ENCODE measurements at places on chromosomes 11 and 22.

- DNase-seq = no peak
Observed at GRCh38 chr11:26929806-26930517, 64.0 kb upstream of the FIBIN start.

GRCh38 chr11:35012467-35013191 lies 96.2 kb downstream of the PDHX start:
- no peak for DNase-seq

- DNase-seq = peak; percentile 21
Observed at GRCh38 chr11:99316776-99317520, 296.2 kb downstream of the CNTN5 start.

DNA sequence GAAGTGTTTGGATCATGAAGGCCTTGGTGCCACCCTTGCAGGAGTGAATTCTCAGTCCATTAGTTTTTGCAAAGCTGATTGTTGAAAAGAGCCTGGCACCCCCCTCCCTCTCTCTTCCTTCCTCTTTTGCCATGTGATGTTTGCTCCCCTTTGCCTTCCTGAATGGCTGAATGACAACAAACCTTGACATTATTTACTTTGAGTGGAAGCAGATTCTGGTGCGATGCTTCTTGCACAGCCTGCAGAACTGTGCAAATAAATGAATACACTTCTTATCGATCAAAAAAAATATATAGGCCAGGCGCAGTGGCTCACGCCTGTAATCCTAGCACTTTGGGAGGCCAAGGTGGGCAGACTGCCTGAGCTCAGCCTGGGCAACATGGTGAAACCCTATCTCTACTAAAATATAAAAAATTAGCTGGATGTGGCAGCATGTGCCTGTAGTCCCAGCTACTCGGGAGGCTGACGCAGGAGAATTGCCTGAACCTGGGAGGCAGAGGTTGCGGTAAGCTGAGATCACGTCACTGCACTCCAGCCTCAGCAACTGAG lies 2.0 kb upstream of the NARS2 start:
- DNase-seq = no peak

DNA sequence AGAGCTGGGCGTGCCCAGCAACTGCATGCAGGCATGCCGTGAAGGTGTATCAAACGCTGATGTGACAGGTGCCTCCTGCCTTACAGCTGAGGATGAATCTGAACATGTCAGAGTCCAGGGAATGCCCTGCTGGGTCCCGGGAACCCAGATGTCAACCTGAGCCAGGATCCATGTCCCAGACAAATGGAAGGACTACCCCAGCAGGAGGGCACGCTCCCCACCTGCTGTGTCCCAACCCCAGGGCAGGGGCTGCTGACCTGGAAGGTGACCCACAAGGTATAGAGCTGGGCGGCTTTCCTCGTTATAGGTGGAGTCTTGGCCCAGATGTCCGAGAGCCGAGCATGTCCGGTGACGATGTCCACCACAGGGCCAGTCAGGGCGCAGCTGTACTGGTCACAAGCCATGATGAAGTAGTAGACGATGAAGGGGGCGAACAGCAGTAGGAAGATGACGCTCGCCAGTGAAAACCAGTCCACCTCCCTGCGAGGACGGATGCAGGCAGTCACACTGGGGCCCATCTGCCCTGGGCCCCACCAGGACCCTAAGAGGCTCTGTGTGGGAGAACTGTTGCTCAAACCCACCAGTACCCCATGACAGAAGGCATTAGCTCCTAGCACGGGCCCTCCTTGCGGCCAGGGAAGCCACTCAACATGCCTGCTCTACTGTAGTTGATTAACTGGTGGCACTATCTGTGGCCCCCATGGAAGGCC lies 4.3 kb downstream of the DHCR7 start:
- DNase-seq = no peak

GRCh38 chr11:108938604-108939003 lies 273.7 kb downstream of the DDX10 start:
- peak; percentile 45 for DNase-seq

GRCh38 chr11:8531982-8532381 lies 62.0 kb downstream of the STK33 start:
- DNase-seq = no peak

DNA sequence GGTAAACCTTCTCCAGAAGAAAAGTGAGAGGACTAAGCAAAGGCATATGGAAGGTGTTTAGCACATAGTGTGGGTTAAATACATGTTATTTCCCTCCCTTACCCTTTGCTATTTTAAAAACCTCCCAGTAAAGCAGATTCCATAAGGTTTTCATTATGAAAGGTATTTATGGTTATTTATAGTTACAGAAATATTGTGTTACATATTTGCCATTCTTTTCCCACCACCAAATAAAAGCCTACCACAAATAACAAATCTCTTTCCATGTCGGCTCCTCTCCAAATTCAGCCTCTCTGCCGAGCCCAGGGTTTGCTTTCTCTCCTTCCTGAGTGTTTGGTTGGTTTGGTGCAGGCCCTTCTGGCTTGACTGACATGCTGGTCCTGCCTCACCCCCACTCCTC lies 64.4 kb downstream of the INSC start:
- peak; percentile 39 for DNase-seq

DNA sequence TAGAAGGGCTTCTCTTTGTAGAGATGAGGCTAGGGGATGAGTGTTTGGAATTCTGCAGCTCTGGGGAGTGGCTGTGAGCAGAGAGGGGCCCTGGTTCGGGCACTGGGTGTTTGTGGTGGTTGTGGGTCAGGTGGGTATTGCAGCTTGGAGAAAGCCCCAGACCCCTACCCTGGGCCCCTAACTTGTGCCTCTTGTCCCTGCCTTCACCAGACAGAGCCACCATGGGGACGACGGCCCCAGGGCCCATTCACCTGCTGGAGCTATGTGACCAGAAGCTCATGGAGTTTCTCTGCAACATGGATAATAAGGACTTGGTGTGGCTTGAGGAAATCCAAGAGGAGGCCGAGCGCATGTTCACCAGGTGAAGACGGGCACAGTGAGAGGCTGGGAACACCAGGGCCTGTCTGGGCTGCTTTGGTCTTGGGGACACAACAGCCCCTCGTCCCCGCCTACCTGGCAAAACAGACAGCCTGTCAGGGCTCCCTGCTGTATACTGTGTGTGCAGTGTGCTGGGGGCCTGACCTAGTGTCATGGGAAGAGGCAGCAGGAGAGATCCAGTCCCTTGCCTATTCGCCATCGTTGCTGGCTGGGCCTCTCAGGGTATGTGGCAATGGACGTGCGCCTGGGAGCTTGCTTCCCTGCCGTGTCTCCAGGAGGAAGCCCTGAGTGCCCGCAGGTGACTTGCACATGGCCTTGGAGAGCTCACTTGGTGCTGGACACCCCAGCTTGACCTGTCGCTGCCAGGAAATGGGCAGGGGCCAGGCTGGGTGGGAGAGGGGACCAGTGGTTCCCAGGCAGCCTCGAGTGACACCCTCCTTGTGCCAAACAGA lies 4.3 kb downstream of the INCENP start:
- no peak for DNase-seq

DNA sequence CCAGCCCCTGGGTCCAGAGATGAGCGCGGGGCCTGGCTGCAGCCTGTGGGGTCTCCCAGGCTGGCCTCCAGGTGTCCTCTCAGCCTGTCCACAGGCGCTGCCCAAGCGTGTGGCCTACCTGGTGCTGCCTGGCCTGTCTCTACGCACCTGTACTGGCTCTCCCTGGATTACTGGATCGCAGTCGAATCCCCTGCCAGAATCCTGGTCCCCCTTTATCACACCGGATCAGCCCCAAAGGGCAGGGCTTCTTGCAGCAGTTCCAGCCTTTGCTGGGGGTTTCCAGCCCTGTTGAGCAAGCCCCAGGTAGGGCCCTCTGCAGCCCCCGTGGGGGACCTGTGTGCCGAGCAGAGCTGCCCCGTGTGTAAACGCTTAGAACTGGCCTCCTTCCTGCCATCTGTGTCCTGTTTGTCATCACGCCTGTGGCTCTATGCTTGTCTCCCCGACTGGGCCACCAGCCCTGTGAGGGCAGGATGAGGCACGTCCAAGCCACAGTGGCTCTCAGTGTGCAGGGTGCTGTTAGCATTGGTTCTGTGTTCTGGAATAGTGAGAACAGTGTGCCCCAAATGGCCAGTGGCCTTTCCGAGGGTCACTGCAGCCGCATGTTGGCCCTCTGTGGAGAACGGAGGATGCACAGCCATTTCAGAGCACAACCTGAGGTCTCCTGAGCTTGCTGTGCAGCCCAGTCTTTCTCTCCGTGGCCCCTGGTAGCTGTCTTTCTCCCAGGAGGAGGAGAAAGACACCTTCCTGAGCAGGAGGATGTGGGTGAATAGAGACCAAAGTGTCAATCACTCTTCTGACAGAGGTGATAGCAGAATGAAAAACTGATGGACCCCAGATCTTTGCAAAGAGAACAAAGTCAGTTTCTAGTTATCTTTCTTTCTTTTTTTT lies 13.9 kb upstream of the TXNRD2 start:
- no peak for DNase-seq

- no peak for DNase-seq
Observed at GRCh38 chr11:96658436-96658835, 268.6 kb downstream of the JRKL start.

DNA sequence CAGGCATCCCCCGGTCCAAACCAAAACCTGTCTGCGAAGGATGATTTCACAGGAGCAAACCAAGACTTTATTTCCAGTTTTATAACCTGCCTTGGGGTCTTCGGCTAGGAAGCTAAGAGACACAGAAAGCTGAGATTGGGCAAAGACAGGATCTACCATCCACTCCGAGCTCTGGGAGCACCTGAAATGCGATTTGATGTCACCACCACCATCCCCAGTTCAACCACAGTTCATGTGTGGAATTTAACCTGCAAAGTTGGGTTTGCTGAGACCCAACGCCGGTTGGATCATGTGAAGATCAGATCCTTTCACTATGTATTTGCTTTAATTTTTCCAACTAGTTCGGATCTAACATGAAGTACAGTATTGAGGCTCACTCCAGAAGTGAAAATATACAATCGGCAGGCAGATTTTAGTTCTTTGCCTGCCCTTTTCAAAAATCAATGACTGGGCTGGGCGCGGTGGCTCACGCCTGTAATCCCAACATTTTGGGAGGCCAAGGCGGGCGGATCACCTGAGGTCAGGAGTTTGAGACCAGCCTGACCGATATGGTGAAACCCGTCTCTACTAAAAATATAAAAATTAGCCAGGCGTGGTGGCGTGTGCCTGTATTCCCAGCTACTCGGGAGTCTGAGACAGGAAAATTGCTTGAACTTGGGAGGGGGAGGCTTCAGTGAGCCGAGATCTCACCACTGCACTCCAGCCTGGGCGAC lies 1.4 kb upstream of the C11orf24 start:
- no peak for DNase-seq

- no peak for DNase-seq
Observed at GRCh38 chr11:103272876-103273275, 163.7 kb downstream of the DYNC2H1 start.

DNA sequence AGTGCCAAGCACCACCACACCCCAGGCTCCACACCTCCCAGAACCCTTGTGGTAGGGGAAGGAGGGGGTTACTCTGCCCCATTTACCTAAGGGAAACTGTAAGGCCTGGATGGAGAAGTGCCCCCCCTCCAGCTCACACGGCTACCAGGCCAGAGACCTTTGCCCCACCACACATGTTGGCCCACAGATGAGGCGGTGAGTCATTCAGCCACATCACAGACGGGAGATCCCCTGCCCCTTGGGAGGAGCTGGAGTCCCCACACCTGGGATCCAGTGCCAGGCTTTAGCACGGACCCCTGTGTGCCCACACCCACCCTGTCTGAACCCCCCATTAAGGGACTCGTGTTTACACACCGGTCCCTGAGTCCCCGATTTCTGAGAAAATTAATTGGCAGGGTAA lies 24.9 kb downstream of the CDKN1C start:
- peak; percentile 39 for DNase-seq

DNA sequence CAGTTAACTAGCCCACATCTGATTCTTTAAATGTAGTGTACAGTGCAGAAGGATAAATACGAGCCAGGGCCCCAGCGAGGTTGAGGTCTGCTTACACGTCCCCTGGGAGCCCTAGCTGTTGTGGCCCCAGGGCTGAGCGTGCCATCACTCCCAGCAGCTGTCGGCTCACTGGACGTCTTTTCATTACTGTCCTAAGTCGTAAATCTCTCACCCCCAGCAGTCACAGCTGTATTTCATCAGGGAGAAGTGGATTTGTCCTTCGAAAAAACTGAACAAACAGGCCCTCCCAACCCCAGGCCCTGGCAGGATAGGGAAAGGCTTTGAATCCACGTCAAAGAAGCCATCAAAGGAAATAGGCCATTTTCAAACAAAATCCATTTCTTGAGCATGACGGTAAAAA lies 110.4 kb upstream of the CSNK2A3 start:
- no peak for DNase-seq

DNA sequence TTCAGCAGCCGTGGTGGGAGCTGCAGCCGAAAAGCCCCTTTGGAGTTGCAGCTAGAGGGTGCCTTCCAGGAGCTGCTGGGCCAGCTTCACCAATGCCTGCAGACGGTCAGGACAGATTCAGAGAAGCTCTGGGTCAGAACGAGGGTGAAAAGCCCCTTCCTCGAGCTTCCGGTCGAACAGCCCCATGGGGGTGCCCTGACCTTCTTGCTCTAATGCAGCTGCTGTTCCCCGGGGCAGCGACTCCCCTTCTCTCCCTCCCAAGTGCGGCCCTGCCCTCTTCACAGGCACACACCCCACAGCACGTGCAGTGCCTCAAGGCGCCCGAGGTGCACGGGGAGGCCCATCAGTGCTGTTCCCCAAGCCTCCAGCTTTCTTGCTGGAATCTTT lies 9.6 kb upstream of the IFITM3 start:
- DNase-seq = no peak

- DNase-seq = no peak
Observed at GRCh38 chr11:90310210-90310609, 87.4 kb upstream of the CHORDC1 start.

DNA sequence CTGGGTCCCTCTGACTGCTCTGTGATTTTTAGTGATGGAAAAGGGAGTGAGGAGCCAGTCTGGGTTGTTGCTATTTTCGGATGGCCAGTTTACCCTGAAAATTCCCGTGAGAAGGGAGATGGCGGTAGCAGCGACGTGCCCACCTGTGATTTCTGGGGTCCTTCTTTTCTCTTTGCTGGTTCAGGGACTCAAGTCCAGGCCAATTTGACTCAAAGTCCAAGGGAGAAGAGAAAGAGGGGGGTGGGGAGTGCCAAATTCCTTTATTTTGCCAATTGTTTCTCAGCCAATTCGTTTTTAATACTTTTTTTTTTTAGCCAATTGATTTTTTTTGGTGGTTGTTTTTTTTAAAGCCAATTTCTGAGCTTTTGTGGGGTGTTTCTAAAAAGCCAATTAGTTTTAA lies 6.9 kb downstream of the IGF2 start:
- DNase-seq = no peak

GRCh38 chr11:135033540-135033939 lies 621.5 kb upstream of the B3GAT1 start:
- DNase-seq = peak; percentile 2

- no peak for DNase-seq
Observed at GRCh38 chr11:123158033-123159003, 36.7 kb downstream of the CLMP start.

- DNase-seq = no peak
Observed at GRCh38 chr11:31770011-31770700, 41.0 kb downstream of the PAX6 start.

GRCh38 chr11:2194877-2195755 lies 23.5 kb upstream of the TH start:
- DNase-seq = peak; percentile 5

Data from fibroblast of lung (primary cell).